ENCODE measurements at places on chromosomes 1 and 21.

- DNase-seq, result no peak
Measured at GRCh38 chr1:159092036-159092760, 15.6 kb upstream of the AIM2 start.

DNA sequence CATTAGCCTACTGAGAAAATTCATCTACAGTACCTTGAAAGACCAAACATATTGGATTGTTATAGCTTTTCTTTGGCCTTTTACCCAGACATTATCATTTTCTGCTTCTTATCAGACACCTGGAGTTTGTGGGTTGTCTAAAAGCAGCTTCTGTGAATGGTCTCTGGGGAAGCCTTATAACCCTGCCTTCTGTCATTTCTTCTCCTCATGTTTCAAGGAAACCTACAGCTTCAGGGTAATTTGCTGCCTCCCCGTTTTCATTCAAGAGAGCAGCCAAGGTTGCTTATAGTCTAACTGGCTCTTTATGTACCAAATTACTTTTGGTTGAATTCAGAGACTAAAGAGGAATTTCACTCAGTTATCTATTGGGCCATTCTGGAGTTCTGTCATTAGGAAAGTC is 288.3 kb upstream of the SGIP1 start:
- DNase-seq, result no peak

DNA sequence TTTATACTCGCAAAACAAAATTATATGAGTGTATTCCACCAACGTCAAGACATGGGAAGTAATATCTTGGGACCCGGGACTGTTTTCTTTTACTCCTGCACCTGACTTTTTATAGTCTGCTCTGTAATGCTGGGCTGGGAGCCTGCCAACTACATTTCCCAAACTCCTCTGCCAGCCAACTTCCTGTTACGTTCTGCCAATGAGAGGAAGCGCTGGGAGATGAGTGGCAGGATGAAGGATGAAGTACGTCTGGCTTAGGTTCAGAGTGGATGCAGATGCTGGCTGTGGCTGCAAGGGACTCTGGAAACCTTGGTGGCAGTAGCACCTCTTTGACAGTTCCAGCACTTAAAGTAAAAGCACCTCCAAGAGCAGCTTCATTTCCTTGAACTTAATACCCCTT is 59.6 kb downstream of the USP24 start:
- DNase-seq, result no peak

GRCh38 chr1:229195246-229195645 is 75.7 kb upstream of the RAB4A start:
- DNase-seq, result no peak

- no peak for DNase-seq
Measured at GRCh38 chr1:223670458-223671159, 5.1 kb upstream of the CAPN8 start.

DNA sequence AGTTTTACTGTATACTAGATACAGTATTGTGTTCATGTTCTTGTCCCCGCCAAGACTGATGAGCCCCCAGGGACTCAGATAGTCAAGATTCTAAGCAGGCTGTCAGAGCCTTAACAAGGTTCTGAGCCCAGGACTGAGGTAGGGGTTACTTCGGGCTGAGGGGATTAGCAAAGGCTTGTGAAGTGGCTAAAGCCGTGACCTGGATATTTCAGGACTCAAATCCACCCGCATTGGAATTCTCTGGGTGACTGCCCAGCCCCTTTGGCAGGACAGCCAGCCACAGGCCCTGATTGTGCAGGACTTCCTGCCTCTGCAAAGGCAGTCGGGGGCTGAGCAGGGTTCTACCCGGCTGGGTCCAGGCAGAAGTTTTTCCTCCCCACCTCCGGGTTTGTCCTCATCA is at the start of gene PLA2G5:
PLA2G5 (plus strand) TSS at position 321 of the 400 bp plus-strand sequence. CDS start 14,637 bp downstream, outside the sequence.
- no peak for DNase-seq

DNA sequence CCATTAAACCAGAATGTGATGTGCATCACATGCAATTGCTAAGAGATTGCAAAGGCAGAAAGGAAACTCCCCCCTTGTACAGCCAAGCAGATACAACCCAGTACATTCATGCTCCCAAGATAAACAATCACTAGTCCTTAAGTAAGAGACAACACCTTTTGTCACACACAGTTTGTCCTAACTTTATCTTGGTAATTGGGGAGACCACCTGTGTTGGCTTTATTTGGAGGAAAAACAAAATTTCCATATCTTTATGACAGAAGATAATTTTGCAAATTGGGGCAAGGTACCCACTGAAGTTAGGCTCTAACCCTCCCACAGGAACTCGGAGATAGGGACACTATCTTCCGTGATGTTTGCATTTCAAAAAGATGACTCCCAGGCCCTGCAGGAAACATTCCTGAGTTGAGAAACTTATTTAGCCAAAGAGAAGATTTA is 175.0 kb upstream of the TNR start:
- no peak for DNase-seq

- DNase-seq, result no peak
Measured at GRCh38 chr1:225447650-225448089, 19.8 kb upstream of the LBR start.

GRCh38 chr1:195238313-195238712 is 1369.9 kb downstream of the KCNT2 start:
- DNase-seq, result no peak

GRCh38 chr1:49136738-49137251 is 360.1 kb upstream of the BEND5 start:
- no peak for DNase-seq

DNA sequence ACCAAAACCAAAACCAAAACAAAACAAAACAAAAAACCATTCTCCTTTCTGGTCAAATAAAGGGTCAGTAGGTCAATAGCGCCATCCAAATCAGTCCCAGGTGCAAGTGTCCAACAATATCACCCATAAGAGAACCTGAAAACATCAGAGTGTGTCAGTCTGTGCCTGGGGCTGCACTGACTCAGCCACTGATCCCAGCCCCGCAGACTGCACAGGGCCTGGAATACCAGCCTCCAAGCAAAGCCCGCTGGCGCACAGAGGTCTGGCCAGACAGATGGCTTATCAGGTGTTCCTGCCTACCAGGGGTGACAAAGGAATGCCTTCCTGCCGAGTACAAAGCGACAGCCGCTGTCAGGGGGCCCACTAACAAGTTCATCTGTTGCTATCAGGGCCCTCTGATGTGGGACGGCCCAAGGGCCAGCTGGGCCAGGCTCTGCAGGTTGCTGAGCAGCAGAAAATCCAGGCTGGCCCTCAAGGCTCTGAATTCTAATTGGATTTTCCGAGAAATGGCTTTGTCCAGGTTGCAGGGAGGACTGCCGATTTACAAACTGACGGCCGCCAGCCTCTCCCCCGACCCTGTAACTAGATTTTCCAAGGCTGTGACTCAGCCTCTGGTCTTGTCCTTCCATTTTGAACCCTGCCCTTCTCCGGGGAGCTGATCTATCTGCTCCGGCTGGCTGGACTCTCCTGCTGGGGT is 13.7 kb upstream of the TMEM51 start:
- no peak for DNase-seq

GRCh38 chr21:21373969-21374368 is 375.8 kb downstream of the NCAM2 start:
- DNase-seq, result no peak

- no peak for DNase-seq
Measured at GRCh38 chr1:103931891-103932290, 182.2 kb downstream of the AMY1C start.

- DNase-seq, result no peak
Measured at GRCh38 chr1:55822891-55823290, 607.7 kb upstream of the USP24 start.

GRCh38 chr1:86176226-86176625 is 19.7 kb upstream of the COL24A1 start:
- DNase-seq, result no peak

DNA sequence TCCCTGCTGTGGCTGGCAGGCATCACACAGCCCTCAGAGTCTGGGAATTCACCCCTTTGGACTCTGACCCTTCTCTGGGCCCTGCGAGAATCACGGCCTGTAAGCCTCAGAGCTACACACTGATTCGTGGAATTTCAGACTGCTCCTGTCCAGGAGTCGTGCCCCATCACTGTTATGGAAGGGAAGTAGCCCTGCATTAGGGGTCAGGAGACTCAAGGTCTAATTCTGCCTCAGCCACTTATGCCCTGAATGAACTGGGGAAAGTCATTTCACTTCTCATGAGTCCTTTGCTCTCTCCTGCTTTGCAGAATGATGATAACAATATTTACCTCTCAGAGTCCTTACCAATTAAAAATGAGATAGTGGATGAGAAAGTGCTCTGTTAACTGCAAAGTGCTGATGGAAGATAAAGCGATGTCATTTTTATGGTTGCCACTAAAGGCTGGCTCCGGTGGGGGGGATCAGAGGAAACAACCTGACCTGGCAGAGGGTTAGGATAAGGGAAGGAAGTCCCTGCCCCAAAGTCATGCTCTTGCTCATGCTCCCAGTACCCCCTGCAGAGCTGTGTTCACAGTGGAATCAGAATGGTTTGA is 148.6 kb upstream of the CD34 start:
- DNase-seq, result no peak

DNA sequence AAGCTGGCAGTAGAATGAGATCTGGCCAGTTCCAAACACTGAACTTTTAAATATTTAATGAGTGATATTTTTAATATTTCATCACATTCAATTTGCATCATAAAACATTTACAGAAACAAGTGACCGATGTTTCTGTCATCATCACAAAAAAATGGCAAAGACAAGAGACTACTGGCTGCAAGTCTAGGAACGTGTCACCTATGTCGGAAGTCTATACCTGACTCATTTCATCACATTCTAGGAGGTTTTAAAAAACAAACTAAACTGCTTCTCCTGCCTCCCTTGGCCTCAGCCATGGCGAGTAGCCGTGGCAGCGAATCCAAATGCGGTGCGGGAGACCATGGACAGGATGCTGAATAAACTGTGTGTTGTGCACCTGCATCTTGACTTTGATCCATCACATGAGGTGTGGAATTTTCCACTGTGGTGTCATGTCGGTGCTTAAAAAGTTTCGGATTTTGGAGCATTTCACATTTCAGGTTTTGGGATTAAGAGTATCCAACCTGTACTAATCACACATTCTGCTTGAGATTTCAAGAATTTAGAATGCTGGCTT is 43.1 kb downstream of the CLSTN1 start:
- DNase-seq, result no peak

DNA sequence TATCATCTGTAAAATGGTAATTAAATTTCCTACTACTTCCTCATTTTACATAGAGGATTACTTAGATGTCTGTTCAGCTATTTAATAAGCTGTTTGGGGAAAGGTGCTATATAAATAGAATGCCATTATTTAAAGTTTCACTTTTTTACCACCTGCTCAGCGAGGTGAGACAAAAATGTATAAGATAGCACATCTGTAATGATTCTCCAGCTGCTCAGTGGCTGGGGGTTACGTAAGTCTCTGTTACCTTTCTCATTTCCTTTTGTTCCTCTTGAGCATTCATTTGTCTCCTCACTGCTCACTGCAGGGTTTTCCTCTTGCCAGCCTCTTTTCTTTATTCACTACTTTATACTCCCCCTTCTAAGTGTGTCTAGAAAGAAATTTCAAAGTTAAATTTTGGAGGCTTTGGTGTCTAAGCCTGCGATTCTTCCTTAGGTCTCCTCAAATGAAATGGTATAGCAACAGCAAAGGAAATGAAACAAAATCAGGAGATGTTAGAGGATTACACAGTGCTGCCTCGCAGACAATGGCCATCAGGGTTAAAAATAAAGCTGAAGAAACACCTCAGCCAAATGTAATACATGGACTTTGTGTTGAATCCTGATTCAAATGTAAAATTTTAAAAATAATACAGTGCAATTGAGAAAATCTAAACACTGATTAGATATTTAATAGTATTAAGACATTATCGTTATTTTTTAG is 6.8 kb downstream of the RGS8 start:
- DNase-seq, result peak; percentile 68

- DNase-seq, result no peak
Measured at GRCh38 chr1:234918181-234918841, 210.3 kb downstream of the TOMM20 start.

- DNase-seq, result no peak
Measured at GRCh38 chr1:80962564-80962963, 838.2 kb upstream of the ADGRL2 start.

DNA sequence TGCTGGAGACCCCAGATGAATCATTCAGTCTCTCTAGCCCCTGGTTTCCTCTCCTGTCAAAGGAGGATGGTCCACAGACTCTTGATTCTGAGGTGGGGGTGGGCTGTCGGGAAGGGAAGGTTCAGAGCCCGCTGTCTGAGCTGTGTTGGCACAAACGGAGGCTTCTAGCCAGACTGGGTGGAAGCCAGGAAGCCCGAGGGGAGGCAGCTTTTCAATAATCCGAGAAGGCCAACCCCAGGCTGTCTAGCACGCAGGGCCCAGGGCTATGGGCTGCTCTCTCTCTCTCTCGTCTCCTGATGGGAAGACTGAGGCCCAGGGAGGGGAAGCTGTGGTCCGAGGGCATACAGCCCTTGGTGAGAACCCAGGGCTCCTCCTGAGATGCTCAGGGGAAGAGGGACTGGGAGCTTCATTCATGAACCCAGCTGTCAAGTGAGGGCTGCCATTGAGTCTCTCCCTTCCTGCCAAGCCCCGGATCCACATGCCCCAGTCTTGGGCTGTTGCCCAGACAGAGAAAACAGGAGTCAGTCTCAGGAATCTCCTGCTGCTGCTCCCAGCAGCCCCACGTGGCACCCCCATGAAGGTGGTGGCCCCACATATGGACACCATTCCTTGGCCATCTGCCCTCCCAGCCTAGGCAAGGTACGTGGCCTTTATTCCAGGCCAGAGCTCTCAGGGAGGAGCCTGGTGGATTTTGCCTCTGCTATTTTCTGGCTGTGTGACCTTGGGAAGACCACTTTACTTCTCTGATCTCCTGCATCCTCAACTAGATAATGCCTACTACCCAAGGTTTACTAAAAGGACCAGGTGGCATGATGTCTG is 44.4 kb downstream of the RAP1GAP start:
- DNase-seq, result no peak

GRCh38 chr1:40980453-40981121 is 1.1 kb downstream of the CTPS1 start:
- peak; percentile 43 for DNase-seq

GRCh38 chr1:11768821-11769220 is 6.8 kb downstream of the C1orf167 start:
- no peak for DNase-seq

- DNase-seq, result no peak
Measured at GRCh38 chr1:2427051-2427450, 14.7 kb upstream of the PEX10 start.

- DNase-seq, result no peak
Measured at GRCh38 chr1:227170361-227171166, 147.7 kb downstream of the CDC42BPA start.

- no peak for DNase-seq
Measured at GRCh38 chr1:45979074-45979777, 153.2 kb downstream of the PIK3R3 start.
